Midbrain (tissue), 1 donor: ENCODE measurements at places on chromosomes 4 and X.

DNA sequence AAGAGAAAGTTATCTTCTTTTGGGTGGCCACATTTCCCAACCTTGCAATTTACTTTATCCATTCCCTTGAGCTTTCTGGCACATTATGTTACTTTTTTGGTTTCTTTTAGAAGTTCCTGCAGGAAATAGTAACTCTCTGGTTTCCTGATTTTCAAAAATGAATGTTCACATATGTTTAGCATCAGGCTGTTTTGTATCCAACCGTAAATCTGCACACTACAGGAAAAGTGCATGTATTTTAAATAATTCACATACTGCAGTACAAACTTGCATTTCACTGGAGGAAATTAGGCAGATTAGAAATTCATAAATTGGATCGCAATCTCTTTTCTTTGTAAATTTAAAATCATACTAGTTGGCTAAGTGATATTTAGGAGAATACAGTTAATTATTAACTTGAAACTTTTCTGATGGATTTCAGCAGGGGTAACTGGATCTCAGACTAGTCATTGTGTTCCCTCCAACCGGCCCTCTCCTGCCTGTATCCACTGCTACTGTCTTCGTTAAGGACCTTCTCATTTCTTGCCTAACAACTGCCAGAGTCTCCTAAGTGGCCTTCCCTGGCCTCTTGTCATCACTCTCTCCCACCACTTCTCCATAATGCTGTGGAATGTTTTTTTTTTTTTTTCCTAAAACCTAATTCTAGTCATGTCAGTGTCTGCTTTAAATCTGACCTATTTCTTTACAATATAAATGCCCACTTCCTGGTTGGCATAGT is 137.2 kb downstream of the UNC5C start:
- no peak for DNase-seq

GRCh38 chr4:11869191-11869870 is 440.6 kb upstream of the HS3ST1 start:
- DNase-seq: no peak

DNA sequence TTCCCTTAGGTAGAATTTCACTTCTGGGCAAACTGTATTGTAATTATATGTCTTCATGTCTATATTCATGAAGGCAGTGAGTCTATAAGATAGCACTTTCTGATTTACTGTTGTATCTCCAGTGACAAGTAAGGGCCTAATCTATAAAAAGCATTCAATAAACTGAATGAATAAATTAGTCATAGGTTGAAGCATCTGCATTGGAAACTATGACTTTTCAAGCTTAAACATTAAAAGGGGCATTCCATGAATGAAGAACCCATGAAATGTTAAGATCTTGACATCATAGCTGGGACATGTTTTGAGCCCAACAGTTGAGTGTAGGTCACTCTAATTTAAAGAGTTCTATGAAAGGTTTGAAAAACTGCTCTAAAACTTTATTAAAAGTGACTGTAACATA is 159.3 kb upstream of the LCORL start:
- DNase-seq: no peak

DNA sequence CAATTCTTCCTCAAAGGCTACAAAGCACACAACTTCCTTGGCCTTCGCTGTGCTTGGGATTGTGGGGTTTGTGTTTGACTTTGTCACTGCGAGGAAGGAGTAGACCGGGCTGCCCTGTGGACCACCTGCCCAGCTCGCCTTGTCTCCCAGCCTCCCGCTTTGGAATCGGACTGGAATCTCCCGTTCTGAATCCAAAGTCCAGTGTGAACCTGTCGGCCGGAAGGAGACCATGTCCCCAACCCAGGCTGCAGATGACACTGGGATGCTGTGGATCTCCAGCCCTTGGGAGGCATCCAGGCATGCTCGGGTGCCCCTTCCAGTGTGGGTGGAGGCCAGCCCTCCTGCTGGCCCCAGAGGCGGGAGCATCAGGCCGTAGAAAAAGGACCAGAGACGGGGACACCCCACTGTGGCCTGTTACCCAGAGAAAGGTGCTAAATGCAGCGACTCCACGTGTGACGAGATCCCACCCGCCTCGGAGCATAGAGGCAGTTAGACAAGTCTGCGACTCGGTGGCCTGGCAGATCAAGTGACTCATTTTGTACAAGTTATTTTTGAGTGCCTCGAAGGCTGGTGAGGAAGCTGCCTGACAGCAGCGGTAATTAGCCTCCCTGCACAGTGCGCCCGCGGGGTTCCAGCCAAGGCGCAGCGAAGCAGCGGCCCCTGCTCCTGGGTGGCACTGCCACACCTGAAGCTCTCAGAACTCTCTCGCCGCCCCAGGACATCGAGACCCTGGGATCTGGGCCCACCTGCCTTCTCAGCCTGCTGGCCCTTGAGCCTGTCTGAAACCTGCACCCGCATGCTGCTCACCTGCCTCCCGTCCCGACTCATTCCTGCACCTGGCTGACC is 57.5 kb downstream of the ADRA2C start:
- DNase-seq: no peak

DNA sequence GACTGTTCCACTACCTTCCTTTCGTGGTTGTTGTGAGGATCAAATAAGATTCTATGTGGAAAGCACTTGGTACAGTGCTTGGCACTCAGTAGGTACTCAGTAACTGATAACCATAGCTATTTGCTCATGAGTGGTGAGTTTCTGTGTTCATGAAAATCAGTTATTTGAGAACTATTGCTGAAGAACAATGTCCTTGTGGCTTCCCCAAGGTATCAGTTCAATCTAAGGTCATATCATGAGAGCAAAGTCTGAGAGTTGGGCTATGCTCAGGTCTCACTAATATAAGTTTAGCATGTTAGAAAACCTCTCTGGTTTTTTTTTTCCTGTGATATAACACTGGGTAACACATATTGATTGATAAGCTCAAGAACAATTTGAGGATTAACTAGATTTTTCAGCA is 147.8 kb downstream of the GRIA3 start:
- DNase-seq: no peak

- no peak for DNase-seq
Observed at GRCh38 chr4:173707658-173708419, 177.8 kb upstream of the HAND2 start.

- no peak for DNase-seq
Observed at GRCh38 chr4:122776916-122777315, 44.4 kb downstream of the BBS12 start.

GRCh38 chrX:155262970-155263754 is 1.1 kb downstream of the RAB39B start:
- no peak for DNase-seq

DNA sequence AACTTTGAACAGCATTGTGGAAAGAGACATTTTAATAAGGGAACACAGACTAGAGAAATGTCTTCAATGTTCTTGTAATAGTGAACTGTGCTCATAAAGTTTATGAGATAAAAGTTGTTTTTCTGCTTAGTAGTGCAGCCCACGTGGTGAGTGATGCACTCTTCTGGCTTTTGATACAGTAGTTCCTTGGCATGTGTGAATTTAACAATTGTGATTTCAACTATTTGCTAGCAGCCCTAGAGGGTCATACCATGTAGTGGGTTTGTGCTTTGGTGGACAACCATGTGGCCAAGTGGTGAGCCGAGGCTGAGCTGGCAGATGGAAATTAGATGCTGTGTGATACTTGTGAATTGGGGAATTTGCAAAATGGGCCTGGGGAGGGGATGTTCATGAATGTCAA is 116.2 kb upstream of the SLC4A4 start:
- DNase-seq: no peak

- DNase-seq: no peak
Observed at GRCh38 chr4:145736241-145736831, 56.4 kb downstream of the C4orf51 start.

GRCh38 chrX:68721991-68722860 is 74.8 kb downstream of the STARD8 start:
- DNase-seq: no peak

DNA sequence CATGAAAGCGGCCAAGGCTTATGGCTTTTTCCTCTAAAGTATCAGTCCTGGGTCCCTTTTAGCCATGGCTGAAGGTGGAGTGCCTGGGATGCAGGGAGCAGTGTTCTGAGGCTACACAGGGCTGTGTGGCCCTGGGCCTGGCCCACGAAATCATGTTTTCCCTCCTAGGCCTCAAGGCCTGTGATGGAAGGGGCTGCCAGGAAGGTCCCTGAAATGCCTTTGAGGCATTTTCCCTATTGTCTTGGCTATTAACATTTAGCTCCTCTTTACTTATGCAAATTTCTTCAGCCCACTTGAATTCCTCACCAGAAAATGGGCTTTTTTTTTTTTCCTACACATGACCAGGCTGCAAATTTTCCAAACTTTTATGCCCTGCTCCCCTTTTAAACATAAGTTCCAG is 657.0 kb downstream of the DACH2 start:
- no peak for DNase-seq

DNA sequence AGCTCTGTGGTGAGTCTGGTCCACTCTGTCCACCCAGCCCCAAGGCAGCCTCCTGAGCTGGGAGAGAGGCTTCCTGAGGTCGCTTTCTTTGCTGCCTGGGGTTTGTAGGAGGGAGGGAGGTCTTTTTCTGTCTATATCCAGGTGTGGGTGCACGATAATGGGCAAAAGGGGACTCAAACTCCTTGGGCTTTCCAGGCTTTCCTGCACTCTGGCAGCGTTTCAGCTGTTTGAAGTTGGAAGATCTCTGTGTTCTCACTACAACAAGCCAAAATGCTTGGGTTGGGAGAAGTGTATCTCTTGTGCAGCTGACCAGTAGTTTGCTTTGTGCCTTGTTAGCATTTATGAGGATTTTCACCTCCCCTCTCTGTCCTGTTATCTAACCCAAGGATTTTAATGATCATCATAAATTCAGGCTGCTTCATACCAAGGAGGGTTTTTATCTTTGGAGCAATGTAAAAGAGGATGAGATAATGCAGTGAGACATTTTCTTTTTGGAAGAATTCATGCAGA is 126.3 kb downstream of the REPS2 start:
- DNase-seq: no peak

- peak; percentile 61 for DNase-seq
Observed at GRCh38 chr4:51843309-51844152, 578 bp downstream of the DCUN1D4 start.

DNA sequence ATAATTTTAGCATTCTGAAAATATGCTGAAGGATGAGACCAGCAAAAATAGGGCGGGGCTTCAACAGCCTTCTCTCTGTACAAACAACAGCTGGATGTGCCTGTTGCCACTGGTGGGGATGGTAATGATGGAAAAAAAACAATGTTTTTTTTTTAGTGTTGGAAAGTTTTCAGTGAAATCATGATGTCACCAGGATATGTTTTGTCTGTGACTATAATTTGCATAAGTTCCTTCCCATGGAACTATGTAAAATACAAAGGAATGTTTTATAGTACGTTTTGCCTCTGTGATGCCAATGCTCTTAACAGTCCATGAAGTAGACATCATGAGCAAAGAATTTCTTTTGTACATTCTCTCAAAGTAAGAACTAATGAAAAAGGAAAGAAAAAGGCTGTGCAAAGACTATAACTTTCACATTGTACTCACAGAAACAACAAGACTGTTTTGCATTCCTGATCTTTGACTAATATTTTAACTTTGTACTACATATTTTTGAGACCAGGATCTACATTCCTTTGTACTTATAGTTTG is 589.7 kb downstream of the SPRY1 start:
- DNase-seq: no peak

DNA sequence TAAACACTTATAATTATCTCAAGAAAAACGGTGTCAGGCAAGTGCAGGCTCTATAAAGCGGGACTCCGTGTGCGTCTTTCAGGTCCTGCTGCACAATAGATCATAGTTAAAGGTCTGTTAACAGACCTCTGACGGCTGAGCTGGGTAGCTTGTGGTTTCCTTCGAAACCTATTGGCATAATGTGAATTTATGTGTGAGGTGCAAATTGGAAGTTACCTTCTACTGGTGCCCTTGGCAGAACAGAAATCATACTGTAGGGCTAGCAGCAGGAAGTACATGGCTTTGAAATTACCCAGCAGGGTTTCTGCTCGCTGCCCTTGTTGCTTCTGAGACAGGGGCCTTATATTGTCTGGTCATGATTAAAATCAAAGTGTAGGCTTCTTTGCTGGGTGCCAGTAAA is 216.4 kb upstream of the HAND2 start:
- no peak for DNase-seq

DNA sequence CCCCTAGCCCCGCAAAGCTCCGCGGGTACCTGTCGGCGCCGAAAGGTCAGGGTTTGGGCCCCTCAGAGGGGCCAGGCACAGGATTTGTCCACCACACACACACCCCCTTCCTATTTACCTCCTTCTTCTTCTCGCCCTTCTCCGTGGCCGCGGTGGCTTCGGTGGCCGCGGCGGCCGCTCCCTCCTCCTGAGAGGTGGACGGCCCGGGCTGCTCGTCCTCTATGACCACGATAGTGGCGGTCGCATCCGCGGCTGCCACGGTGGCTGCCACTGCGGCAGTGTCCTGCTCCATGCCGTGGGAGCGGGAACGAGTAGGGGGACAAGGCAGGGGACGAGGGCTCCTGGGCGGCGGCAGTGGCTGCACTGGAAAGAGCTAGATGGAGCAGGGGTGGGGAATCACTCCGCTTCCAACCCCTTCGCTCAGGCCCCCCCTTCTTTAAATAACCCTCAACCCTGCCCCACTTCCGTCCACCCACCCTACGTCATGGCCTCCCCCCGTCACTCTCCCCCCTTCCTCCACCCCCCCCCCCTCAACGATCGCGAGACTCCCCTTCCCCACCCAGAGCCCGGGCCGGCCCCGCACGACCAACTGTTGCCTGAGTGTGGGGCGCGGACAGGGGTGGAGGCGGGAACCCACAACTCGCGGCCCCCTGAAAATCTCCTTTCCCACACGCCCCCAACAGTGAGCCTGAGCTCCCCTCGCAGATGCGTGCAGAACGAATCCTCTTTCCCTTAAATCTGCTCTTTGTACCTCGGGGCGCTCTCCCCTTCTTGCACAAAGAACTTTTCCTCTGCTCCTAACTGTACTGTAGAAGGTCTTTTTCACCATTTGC is at the start of gene SMARCA1:
TSS of gene SMARCA1 (minus strand) at position 412 of the 833 bp plus-strand sequence. CDS start at position 292, 120 bp downstream.
- peak; percentile 11 for DNase-seq

DNA sequence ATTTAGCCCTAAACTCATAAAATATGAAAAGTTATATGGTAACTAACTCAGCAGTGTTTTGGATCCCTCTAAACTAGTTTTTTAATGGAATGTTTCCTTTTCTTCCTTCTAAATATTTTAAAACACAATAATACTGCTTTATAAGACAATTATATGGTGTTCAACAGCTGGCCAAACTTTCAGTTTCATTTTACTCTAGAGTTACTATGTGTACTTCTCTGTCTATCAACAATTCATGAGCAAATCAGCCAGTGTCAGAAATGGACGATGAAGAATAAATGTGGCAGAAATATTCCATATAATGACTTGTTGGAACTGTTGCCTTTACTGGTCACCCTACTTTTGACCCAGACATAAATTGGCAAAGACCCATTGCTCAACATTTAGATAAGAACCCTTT is 64.8 kb upstream of the CXXC4 start:
- no peak for DNase-seq

DNA sequence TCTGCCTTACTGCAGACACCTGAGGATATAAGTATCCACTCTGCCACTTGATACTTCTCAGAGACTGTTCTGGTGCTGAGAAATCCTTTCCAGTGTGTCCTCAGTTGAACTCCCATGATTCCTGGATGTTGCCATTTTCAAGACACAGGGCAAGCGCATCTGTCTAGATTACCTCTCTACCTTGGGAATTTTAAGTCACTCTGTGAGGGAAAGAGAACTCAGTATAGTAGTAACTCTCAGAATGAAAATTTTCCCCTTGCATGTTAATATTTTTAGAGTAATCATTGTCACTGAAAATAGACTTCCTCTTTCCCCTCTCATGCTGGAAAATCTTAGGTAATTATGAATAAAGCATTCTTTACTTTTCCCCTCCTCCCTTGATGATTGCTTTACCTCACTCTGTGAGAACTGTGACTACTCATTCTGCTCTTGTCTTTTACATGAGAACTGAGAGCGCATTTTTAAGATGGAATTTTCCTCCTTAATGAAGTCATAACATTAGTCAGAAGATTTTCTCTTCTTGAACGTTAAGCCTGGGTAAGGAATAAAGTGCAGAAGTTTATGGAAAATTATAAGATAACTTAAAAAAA is 45.0 kb downstream of the TET2 start:
- no peak for DNase-seq
